ENCODE measurements at places on chromosomes 4 and X. TPM values are rescaled to one million over a fixed set of nuclear protein-coding genes. Genes with fewer than 3 reads are reported as not detected.

TMSB4X gene
- total RNA-seq = 407 TPM

TBC1D8B gene
- 9.2 TPM for total RNA-seq

GRCh38 chr4:141132072-141132708, 1.1 kb downstream of the RNF150 start:
- H3K27me3 ChIP-seq = no peaks in the 10 kb centered on the region
- H3K4me3 ChIP-seq = no peak overlapping the region
- DNase-seq = no peak
- H3K36me3 ChIP-seq = no peaks in the 10 kb centered on the region

GRCh38 chr4:121728066-121728465, 31.3 kb upstream of the ANXA5 start:
- no peak overlapping the region for H3K27ac ChIP-seq
- no peak overlapping the region for H3K4me3 ChIP-seq
- DNase-seq = no peak
- H3K4me1 ChIP-seq = no peaks in the 10 kb centered on the region

HTN1 gene
- total RNA-seq = not detected

CWH43 gene
- not detected for total RNA-seq

DNA sequence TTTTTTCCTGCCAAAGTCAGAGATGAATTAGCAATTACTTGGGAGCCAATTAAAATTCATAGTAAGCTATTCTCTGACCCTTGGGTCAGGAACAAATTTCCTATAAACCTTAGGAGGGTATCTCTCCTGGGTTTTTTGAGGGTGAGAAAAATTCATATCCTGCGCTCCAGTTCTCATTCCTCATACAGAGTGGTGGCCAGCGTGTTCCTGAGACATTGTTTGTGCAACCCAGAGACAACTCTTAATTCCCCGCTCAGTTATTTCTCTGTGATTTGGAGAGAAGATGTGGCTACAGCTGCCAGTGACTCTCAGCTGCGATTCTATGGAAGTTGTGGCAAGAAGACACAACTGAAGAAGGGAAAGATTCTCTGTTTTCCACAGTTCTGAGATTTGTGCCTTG, 37.9 kb upstream of the CBR4 start:
- H3K4me1 ChIP-seq = no peaks in the 10 kb centered on the region
- no peak overlapping the region for H3K4me3 ChIP-seq
- no peak overlapping the region for H3K27ac ChIP-seq
- no peak for DNase-seq
- no peaks in the 10 kb centered on the region for H3K27me3 ChIP-seq

DNA sequence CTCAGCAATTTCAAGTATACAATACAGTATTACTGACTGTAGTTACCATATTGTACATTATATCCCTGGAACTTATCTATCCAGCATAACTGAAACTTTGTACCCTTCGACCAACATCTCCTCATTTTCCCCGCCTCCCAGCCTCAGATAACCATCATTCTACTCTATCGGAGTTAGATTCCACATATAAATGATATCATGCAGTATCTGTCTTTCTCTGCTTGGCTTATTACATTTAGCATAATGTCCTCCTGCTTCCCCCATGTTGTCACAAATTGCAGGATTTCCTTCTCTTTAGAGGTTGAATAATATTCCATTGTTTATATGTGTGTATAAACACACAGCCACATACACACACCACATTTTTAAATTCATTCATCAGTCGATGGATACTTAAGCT, 218.1 kb downstream of the MAML3 start:
- no peaks in the 10 kb centered on the region for H3K36me3 ChIP-seq
- no peaks in the 10 kb centered on the region for H3K27me3 ChIP-seq
- no peak for DNase-seq
- no peaks in the 10 kb centered on the region for H3K4me1 ChIP-seq
- H3K27ac ChIP-seq = no peak overlapping the region
- no peak overlapping the region for H3K4me3 ChIP-seq

- no peaks in the 10 kb centered on the region for H3K4me1 ChIP-seq
- no peaks in the 10 kb centered on the region for H3K36me3 ChIP-seq
- H3K27me3 ChIP-seq = no peaks in the 10 kb centered on the region
- H3K27ac ChIP-seq = no peak overlapping the region
- no peak overlapping the region for H3K4me3 ChIP-seq
Measured at GRCh38 chr4:67234296-67234695, 311.0 kb downstream of the CENPC start.

FAM149A gene
- 8.9 TPM for total RNA-seq

FRAS1 gene
- 33.5 TPM for total RNA-seq

GRCh38 chrX:73850124-73851013, 287.4 kb downstream of the CHIC1 start:
- peak; percentile 7 for DNase-seq
- H3K4me3 ChIP-seq = no peak overlapping the region
- no peak overlapping the region for H3K27ac ChIP-seq
- no peaks in the 10 kb centered on the region for H3K27me3 ChIP-seq
- no peaks in the 10 kb centered on the region for H3K36me3 ChIP-seq
- no peaks in the 10 kb centered on the region for H3K4me1 ChIP-seq

GRCh38 chr4:23890369-23891063, 669 bp upstream of the PPARGC1A start:
- H3K36me3 ChIP-seq = no peaks in the 10 kb centered on the region
- no peaks in the 10 kb centered on the region for H3K27me3 ChIP-seq
- H3K4me1 ChIP-seq = no peaks in the 10 kb centered on the region
- no peak for DNase-seq
- H3K4me3 ChIP-seq = no peak overlapping the region
- no peak overlapping the region for H3K27ac ChIP-seq

HSFX1 gene
- 0.44 TPM for total RNA-seq

FAM9B gene
- total RNA-seq = not detected

- DNase-seq = no peak
- H3K27me3 ChIP-seq = no peaks in the 10 kb centered on the region
- H3K27ac ChIP-seq = no peak overlapping the region
- H3K4me3 ChIP-seq = no peak overlapping the region
- no peaks in the 10 kb centered on the region for H3K36me3 ChIP-seq
- no peaks in the 10 kb centered on the region for H3K4me1 ChIP-seq
Measured at GRCh38 chrX:16394290-16394689, 227.0 kb downstream of the MAGEB17 start.

- no peak overlapping the region for H3K27ac ChIP-seq
- DNase-seq = no peak
- H3K4me1 ChIP-seq = no peaks in the 10 kb centered on the region
Measured at GRCh38 chrX:37677243-37677642, 8.3 kb upstream of the XK start.

UXT gene
- 106 TPM for total RNA-seq

TMPRSS11B gene
- total RNA-seq = not detected

CXCL10 gene
- not detected for total RNA-seq

- no peak overlapping the region for H3K27ac ChIP-seq
- H3K36me3 ChIP-seq = no peaks in the 10 kb centered on the region
- H3K4me3 ChIP-seq = no peak overlapping the region
- DNase-seq = peak; percentile 69
- H3K27me3 ChIP-seq = no peaks in the 10 kb centered on the region
- no peaks in the 10 kb centered on the region for H3K4me1 ChIP-seq
Measured at GRCh38 chr4:121462660-121463261, 81.9 kb upstream of the QRFPR start.

FRG2 gene
- not detected for total RNA-seq

KCNE5 gene
- total RNA-seq = not detected

DNA sequence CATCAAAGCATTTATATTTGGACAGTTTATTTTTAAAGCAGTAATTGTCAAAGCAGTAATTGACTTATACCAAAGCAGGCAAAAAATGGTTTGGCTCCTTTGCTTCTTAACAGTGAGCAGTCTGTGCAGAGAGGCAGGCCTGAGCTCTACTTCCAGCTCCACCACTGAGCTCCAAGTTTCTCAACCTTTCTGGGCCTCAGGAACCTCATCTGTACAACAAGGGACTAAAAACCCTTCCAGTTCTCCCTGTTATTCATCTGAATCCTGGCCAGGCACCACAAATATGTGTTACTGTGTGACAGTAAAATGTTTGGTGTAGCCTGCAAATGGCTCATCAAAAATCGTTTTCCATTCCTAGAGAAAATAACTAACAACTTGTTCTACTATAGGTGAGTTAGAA, 88.7 kb upstream of the TTC29 start:
- DNase-seq = no peak
- H3K27ac ChIP-seq = no peak overlapping the region
- peaks cover 50% of the 10 kb centered on the region for H3K27me3 ChIP-seq
- H3K4me1 ChIP-seq = no peaks in the 10 kb centered on the region

DNA sequence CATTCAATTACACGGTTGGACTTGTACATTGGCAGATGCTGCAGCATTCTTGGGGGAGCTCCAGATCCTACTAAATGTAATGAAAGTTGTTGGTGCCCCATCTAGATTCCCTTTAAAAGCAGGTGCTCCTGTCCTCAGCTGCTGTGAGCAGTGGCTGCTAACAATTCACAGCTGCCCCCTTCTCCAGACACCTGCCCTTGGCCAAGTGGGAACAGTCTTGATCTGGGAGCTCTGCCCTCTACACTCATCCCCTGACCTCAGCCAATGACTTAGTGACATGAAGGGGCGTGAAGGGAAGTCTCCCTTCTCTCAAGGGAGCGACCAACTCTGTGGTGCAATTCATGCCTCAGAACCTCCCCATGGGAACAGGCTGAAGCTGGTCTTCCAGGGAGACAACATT, 125.7 kb downstream of the EIF4E start:
- H3K36me3 ChIP-seq = no peaks in the 10 kb centered on the region
- DNase-seq = no peak
- no peak overlapping the region for H3K27ac ChIP-seq
- H3K4me1 ChIP-seq = no peaks in the 10 kb centered on the region
- no peaks in the 10 kb centered on the region for H3K27me3 ChIP-seq

- no peak overlapping the region for H3K27ac ChIP-seq
- no peaks in the 10 kb centered on the region for H3K4me1 ChIP-seq
Measured at GRCh38 chr4:56374956-56375355, 12.3 kb downstream of the AASDH start.

GRCh38 chr4:15117270-15117946, 115.1 kb downstream of the CPEB2 start:
- H3K27ac ChIP-seq = no peak overlapping the region
- H3K27me3 ChIP-seq = no peaks in the 10 kb centered on the region
- no peaks in the 10 kb centered on the region for H3K36me3 ChIP-seq
- H3K4me3 ChIP-seq = no peak overlapping the region

DNA sequence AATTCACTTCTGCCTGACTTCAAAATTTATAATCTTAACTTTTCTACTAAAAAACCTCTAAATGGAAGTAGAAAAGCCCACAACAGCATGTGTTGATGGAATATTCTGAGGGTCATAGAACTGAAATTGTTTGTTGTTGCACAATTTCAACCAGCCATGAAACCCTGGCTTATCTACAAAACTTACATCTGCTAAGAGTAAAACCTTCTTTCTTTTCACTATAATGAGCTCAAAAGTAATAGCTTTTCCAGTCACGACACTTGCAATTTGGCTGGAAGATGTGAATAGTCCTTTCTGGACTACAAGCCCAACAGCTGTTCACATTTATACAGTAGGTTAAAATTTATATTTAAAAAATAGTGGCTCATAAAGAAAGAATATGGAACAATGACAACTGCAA, 250.0 kb downstream of the GPAT3 start:
- H3K27me3 ChIP-seq = no peaks in the 10 kb centered on the region
- H3K27ac ChIP-seq = no peak overlapping the region
- no peak for DNase-seq

LIMCH1 gene
- total RNA-seq = 10.4 TPM

DNA sequence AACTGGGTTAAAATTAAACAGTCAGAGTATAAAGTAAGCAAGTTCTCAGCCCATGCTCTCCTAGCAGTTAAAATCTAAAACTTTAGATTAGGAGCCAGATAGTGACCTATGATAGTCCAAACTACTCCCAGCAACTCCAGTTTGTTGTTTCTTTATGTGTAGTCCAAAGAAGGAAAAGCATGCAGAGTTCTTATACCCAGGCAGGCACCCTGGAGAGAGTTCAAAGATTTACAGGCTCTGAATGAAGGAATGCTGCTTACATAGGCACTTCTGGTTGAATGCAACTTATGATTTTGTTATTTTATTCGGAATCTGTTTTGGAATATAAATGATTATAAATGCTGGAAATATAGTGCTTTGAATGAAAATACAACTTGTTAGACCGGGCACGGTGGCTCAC, 67.2 kb downstream of the GPAT3 start:
- no peak for DNase-seq
- H3K27me3 ChIP-seq = no peaks in the 10 kb centered on the region
- H3K4me1 ChIP-seq = no peaks in the 10 kb centered on the region
- no peak overlapping the region for H3K27ac ChIP-seq
- no peak overlapping the region for H3K4me3 ChIP-seq

DNA sequence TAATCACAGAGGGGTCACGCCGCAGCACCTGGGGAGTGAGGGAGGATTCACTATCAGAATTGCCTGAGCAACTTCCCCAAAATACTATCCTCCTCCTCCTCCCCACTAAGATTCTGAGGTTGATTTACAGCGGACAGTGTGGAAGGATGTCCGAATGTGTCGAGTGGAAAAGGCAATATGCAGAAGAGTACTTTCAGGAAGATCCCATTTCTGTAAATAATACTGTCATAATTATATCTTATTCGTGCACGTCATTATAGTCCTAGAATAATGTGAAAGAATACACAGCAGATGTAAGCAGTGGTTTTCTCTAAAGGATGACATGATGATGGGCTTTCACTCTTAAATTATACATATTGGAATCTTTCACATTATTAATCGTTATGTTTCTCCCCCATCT, 149.8 kb upstream of the NOCT start:
- DNase-seq = no peak
- no peaks in the 10 kb centered on the region for H3K27me3 ChIP-seq
- H3K36me3 ChIP-seq = no peaks in the 10 kb centered on the region
- H3K27ac ChIP-seq = no peak overlapping the region
- no peaks in the 10 kb centered on the region for H3K4me1 ChIP-seq
- H3K4me3 ChIP-seq = no peak overlapping the region

DNA sequence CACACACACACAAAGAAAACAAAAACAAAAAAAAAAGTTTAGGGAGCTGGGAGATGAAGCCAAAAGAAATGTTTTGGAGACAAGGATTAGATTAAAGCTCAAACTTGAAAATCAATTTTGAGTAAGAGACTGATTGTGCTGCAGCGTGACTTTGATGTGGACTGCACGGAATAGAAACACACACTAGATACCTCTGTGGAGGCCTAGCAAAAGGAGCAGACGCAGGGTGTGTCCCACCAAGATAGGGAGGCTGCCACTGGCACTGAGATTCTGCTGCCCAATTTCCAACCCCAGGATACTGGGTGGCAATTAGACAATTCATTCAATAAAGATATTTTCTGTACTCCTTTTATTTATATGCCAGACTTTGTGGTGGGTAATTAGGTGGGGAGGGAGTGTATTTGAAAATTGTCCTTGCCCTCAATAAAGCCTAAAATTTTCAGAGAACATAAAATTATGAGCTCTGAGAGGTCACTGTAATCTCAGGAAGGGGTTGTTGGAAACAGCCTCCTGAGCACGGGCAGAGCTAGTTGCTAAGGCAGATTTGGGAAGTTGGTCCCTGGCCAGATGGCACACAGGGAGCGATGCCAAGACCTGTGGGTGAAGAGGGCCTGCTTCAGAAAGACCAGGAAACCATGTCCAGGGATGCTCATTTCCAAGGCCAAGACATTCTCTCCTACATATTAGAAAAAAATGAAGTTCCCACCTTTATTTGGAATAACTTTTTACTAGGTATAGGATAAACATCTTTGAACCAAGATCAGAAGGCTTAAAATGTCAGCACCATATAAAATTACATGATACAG, 1.9 kb upstream of the PPP3CA start:
- H3K4me1 ChIP-seq = peaks cover 39% of the 10 kb centered on the region
- peak overlapping the region; percentile 71 for H3K4me3 ChIP-seq
- peak; percentile 72 for DNase-seq
- H3K27me3 ChIP-seq = no peaks in the 10 kb centered on the region

DUX4 gene
- total RNA-seq = not detected

PDE6B gene
- not detected for total RNA-seq

GRCh38 chr4:120691536-120691935, 231.0 kb downstream of the PRDM5 start:
- H3K4me3 ChIP-seq = no peak overlapping the region
- no peaks in the 10 kb centered on the region for H3K4me1 ChIP-seq
- no peak for DNase-seq
- no peaks in the 10 kb centered on the region for H3K27me3 ChIP-seq

All from HCT116 (cell line).